Muscle of leg (tissue), 16 donors: ENCODE measurements at places on chromosomes 7 and 10.

DNA sequence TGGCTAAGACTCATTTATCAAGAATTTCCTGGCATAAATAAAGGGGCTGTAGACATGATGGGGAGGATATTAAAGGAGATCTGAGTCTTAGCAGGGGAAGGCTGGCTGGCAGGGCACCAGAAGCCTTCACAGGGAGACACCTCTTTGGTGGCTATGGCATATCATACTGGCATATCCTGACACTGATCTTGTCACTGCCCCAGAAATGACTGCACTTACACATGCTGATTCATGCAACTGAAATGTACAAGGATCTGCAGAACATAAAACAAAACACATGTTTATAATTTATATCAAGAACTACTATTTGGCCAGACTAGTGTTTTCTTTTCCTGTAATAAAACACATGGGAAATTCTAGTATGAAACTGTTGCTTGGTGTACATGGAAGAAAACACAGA, 5.5 kb upstream of the LIPN start:
- H3K4me1 ChIP-seq: no peaks in the 10 kb centered on the region
- no peak overlapping the region for H3K27ac ChIP-seq
- no peak overlapping the region for H3K4me3 ChIP-seq
- H3K27me3 ChIP-seq: no peaks in the 10 kb centered on the region
- H3K36me3 ChIP-seq: no peaks in the 10 kb centered on the region
- peak; percentile 54 for DNase-seq

DNA sequence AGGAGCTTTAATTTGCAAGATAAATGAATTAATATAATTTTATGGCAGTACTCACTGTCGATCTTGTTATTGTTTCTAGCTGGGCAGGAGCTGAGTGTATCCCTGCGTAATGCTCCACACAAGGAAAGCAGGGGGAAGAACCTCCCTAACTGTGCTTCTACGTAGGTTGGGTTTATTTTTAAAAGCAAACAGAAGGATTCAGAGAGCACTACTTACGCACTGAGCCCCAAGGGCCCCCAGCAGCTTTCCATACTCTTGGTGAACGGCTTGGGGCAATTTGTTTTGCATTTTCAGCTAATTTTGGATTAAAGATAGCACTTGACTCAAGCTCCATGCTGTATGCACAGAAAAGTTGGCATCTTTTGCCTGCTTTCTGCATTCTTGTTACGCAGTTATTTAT, 9.6 kb downstream of the DUSP5 start:
- H3K27ac ChIP-seq: no peak overlapping the region
- peaks cover 42% of the 10 kb centered on the region for H3K4me1 ChIP-seq
- no peak overlapping the region for H3K4me3 ChIP-seq
- DNase-seq: no peak

- no peak overlapping the region for H3K4me3 ChIP-seq
- H3K27ac ChIP-seq: peak overlapping the region; percentile 47
- peak; percentile 79 for DNase-seq
- peaks cover 38% of the 10 kb centered on the region for H3K4me1 ChIP-seq
- H3K27me3 ChIP-seq: peaks cover 19% of the 10 kb centered on the region
- no peaks in the 10 kb centered on the region for H3K36me3 ChIP-seq
Observed at GRCh38 chr10:70940834-70941568, 52.6 kb upstream of the PCBD1 start.

DNA sequence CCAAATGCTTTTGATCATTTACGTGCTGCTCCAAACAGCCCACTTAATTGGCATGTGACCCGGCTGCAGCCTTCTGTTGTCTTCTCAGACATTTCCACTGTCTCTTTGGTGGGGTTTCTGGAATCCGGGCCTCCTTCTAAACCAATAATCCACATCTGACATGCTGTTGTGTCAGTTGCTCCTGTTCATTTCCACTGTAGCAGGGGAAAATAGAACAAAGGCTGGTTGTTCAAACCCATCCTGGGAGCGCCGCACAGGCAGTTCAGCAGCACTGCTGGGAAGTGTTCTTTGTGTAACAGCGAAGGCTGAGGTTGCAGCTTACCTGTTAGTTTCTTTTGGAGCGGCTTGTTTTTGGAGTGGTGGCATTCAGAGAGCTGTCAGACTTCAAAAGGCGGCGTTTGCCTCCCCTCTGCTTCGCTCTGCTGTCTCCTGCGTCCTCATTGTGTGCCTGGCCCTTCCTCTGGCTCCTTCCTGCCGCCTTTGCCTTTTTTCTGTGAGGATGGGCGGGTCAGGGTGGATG, 149.4 kb downstream of the SNX10 start:
- no peaks in the 10 kb centered on the region for H3K27me3 ChIP-seq
- no peaks in the 10 kb centered on the region for H3K36me3 ChIP-seq
- no peaks in the 10 kb centered on the region for H3K4me1 ChIP-seq
- H3K4me3 ChIP-seq: no peak overlapping the region

DNA sequence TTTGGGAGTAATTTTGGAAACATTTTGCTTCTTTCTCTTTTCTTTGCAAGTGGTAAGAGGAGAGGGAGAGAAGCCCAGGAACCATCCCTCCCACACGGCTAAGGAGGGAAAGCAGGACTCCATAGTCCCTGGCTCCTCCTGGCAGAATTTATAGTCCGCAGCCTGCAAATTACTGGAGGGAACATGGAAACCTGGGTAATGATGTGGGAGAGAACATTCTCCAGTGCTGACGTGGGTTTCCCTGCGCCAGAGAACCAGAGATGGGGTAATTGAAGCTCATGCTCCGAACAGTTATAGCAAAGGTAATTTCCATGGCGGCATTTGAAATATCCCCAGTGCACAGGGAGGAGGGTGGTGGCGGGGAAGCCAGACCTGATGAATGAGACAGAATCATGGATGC, 320.4 kb downstream of the RPS24 start:
- H3K36me3 ChIP-seq: no peaks in the 10 kb centered on the region
- H3K27me3 ChIP-seq: peaks cover 13% of the 10 kb centered on the region
- peaks cover 5% of the 10 kb centered on the region for H3K4me1 ChIP-seq
- H3K4me3 ChIP-seq: no peak overlapping the region

DNA sequence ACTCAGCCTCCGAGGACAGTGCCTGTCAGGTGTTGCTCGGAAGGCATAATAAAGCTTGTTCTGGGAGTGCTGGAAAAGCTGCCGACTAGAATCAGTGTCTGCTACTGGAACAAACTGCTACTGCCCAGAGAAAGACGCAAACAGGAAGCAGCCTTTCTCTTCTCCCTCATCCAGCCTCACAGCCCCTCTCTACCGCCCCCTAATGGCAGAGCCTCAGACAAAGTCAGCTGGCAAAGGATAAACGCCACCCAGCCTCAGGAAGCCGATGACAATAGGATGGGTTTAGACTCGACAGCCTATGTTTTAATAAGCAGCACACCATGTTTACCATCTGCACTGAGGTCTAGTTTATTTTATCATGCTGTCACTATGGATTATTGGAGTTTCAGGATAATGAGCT, 169.5 kb upstream of the LYZL1 start:
- no peaks in the 10 kb centered on the region for H3K27me3 ChIP-seq
- no peak overlapping the region for H3K27ac ChIP-seq
- H3K4me1 ChIP-seq: no peaks in the 10 kb centered on the region
- DNase-seq: no peak

- peaks cover 40% of the 10 kb centered on the region for H3K4me1 ChIP-seq
- H3K27me3 ChIP-seq: peaks cover 52% of the 10 kb centered on the region
Observed at GRCh38 chr10:62819141-62819920, 3.2 kb upstream of the EGR2 start.

DNA sequence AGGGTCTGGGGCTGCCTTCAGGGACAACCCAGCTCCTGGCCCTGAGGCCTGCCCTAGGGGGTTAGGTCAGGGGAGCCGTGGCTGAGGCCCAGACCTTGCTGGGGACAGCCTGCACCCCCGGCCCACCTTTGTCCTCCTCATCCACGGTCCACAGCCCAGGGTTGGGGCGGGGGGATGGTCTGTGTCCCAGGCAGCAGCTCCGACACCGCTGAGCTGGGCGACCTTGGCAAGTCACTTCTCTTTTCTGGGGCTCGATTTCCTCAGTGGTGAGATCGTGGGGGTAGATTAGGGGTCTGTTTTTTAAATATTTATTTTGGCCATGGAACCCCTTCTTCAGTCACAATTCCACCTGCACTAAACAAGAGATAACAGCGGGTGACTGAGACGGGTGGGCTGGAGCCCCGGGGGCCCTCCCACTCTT, 30.9 kb downstream of the DNAJB12 start:
- H3K4me1 ChIP-seq: peaks cover 91% of the 10 kb centered on the region
- H3K36me3 ChIP-seq: no peaks in the 10 kb centered on the region
- H3K27me3 ChIP-seq: no peaks in the 10 kb centered on the region
- H3K27ac ChIP-seq: peak overlapping the region; percentile 1
- no peak overlapping the region for H3K4me3 ChIP-seq

DNA sequence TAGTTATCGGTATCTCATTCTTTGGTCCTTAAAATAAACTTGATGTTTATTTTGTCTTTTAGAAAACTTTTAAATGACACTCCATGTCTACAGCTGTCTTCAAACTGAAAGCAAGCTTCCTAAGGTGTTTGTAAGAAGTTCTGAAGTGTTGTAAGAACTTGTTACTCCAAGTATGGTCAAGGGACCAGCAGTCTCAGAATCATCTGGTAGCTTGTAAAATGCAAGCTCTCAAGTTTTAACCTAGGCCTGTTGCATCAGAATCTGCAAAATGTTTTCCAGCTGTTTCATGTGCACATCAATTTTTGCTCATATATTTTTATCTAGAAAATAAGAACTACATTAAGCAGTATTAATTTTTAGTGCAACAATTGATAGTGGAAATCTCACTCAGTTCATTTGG, 104.1 kb downstream of the THSD7A start:
- no peak overlapping the region for H3K4me3 ChIP-seq
- no peaks in the 10 kb centered on the region for H3K4me1 ChIP-seq
- H3K36me3 ChIP-seq: no peaks in the 10 kb centered on the region
- no peak overlapping the region for H3K27ac ChIP-seq
- no peaks in the 10 kb centered on the region for H3K27me3 ChIP-seq

DNA sequence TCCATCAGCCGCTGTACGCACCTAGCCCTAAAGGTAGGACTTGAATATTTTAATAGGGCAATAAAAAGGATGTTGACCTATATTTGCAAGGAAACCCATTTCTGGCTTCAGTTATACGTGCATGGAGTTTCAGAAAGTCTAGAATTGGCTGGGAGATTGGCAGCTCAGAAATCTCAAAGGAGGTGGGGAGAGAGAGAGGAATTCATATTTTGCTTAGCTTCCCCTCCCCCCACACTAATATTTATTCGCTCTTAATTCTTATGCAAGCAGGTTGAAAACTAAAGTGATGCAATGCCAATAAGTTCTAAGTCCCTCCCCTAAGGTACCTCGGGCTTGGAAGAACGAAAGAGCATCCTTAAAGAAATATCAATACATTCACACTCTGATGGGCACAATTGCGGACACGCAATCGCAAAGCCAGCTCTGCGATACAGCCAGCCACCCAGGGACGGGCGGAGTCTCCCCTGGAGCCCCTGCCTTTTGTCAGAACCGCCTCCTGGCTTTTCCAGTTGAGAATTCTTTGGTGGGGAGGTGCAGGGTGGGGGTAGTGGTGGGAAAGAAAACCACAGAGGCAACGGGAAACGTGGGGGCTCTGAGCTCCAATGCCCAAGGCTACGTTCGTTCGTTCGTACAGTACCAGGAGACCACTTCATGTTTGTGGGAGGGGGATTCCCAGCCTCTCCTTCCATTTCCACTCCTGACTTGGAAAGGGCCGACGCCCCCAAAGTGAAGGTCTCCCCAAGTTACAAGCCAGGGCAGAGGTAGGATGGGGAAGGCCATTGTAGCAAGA, 1.3 kb downstream of the SHH start:
- H3K27ac ChIP-seq: no peak overlapping the region
- no peak overlapping the region for H3K4me3 ChIP-seq
- H3K27me3 ChIP-seq: peaks cover 97% of the 10 kb centered on the region
- H3K4me1 ChIP-seq: peaks cover 16% of the 10 kb centered on the region
- no peak for DNase-seq

DNA sequence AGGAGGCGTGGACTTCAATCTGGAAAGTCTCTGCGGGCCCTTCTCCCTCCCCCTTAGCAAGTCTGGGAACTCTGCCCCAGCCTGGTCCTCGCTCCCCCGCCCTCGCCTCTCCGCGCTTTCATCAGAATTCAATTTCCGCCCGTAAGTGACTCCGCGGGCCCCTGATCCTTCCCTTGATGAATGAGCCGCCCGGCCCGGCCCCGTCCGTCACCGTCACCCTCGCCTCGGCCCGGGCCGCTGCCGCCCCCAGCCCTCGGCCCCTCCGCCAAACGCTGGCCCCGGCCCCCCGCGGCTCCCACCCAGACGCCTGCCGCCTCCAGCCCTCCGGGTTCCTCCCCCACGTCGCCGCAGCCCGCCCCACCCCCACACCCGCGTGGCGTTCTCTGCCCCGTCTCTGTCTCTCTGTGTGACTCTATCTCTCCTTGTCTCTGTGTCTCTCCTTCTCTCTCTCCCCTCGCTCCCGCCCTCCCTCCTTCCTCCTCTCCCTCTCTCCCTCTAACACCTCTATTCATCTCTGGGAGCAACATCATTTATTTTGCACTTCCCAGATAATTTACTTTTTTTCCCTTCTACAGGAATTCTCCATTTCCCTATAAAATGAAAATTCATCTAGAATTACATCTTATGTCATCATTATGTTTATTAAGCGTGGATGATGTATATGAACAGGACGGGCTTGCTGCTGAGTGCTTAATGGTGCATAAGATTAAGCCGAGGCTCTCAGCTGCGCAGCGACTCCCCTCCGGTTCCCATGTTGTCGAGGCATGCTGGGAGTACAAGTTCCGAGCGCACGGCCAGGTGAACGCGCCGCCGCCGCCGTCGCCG, 91.2 kb upstream of the PAX2 start:
- DNase-seq: peak; percentile 52
- H3K27me3 ChIP-seq: peaks cover 81% of the 10 kb centered on the region
- no peaks in the 10 kb centered on the region for H3K36me3 ChIP-seq
- H3K4me3 ChIP-seq: no peak overlapping the region
- H3K4me1 ChIP-seq: peaks cover 11% of the 10 kb centered on the region

- H3K27ac ChIP-seq: no peak overlapping the region
- peaks cover 11% of the 10 kb centered on the region for H3K36me3 ChIP-seq
- H3K4me3 ChIP-seq: no peak overlapping the region
- H3K4me1 ChIP-seq: peaks cover 6% of the 10 kb centered on the region
Observed at GRCh38 chr7:129160161-129160905, 15.8 kb downstream of the TSPAN33 start.
